ENCODE measurements at places on chromosomes 5 and 9.

GRCh38 chr9:121463026-121463807 is 36.4 kb downstream of the GGTA1 start:
- no peak overlapping the region for H3K4me3 ChIP-seq
- no peaks in the 10 kb centered on the region for H3K36me3 ChIP-seq
- peak; percentile 16 for DNase-seq
- H3K27ac ChIP-seq = no peak overlapping the region
- H3K4me1 ChIP-seq = no peaks in the 10 kb centered on the region
- peaks cover 38% of the 10 kb centered on the region for H3K27me3 ChIP-seq

DNA sequence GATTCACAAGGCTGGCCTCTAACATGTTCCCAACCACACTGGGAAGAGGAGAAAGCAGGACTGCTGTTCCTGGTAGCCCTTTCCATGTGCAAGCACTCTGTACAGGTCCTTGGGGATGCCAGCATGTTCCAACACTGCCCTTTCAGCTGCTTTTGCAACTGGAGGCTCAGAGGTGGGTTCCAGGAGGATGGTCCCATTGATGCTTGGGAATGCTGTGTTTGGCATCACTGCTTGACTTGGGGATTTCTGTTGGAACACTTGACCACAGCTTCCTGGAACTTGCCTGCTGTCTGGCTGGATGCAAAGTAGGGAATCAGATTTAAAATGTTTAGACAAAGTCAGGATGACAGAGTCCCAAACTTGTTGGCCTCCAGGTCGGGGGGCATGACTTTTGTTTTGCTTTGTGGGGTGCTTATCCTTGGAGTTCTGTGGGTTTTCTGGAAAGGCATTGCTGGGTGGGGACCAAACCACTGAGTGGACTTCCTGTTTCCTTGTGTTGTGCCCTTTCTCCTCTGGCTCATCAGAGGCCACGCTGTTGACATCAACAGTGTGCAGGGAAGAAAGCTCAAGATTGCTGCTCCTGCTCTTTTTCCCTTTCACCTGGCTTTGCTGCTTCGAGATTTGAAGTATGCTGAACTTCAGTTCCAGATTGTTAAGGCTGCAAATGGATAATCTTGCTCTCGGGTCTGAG is 148.5 kb upstream of the RPS23 start:
- H3K27ac ChIP-seq = no peak overlapping the region
- no peaks in the 10 kb centered on the region for H3K4me1 ChIP-seq
- H3K36me3 ChIP-seq = peaks cover 2% of the 10 kb centered on the region
- H3K27me3 ChIP-seq = no peaks in the 10 kb centered on the region
- no peak for DNase-seq

- no peak overlapping the region for H3K4me3 ChIP-seq
- H3K27ac ChIP-seq = no peak overlapping the region
Observed at GRCh38 chr9:2597483-2597882, 24.1 kb upstream of the VLDLR start.

- no peak for DNase-seq
- H3K4me3 ChIP-seq = no peak overlapping the region
- H3K27ac ChIP-seq = peak overlapping the region; percentile 56
- no peaks in the 10 kb centered on the region for H3K27me3 ChIP-seq
- peaks cover 17% of the 10 kb centered on the region for H3K4me1 ChIP-seq
- no peaks in the 10 kb centered on the region for H3K36me3 ChIP-seq
Observed at GRCh38 chr9:33144551-33144950, 22.6 kb downstream of the B4GALT1 start.

DNA sequence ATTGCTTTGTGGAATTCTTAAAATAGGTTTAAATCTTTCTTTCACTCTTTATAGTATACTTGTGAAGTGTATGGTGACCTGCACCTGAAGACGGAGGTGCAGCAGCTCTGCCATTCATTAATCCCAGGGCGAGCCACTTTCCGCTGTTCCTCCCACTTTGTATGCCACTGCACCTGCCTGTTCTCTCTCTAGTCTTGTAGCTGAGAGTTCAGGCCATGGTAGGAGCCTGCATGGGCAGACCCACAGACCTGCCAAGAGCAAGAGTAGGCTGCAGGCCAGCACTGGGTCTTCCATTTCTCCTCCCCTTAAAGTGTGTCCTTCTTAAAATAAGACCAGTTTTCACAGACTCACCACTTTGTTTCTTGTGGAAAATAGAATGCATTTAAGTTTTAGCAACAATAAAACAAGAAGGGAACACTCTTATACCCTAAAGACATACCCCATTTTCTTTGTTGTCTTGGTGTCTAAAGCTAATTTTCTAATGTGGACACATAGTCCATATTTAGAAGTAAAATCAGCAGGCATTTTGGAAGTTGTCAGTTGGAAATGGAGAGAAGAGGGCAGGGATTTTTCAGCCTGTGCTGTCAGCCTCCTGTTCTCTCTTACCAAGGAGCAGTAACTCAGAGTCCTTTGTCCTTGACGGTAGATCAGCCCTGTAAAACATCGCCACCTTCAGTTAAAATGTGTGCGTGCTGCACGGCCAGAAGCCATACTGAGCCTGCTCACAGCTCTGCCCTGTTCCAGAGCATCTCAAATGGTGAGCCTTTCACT is 103.2 kb downstream of the SNCAIP start:
- DNase-seq = peak; percentile 41
- no peaks in the 10 kb centered on the region for H3K36me3 ChIP-seq
- peaks cover 31% of the 10 kb centered on the region for H3K4me1 ChIP-seq

- no peak for DNase-seq
- H3K4me3 ChIP-seq = no peak overlapping the region
- peaks cover 8% of the 10 kb centered on the region for H3K4me1 ChIP-seq
- peaks cover 10% of the 10 kb centered on the region for H3K27me3 ChIP-seq
- no peaks in the 10 kb centered on the region for H3K36me3 ChIP-seq
- no peak overlapping the region for H3K27ac ChIP-seq
Observed at GRCh38 chr5:127656825-127657224, 7.9 kb downstream of the CTXN3 start.

GRCh38 chr5:29122306-29122705 is 2071.2 kb upstream of the CDH6 start:
- no peak overlapping the region for H3K27ac ChIP-seq
- no peaks in the 10 kb centered on the region for H3K27me3 ChIP-seq
- H3K36me3 ChIP-seq = no peaks in the 10 kb centered on the region
- no peaks in the 10 kb centered on the region for H3K4me1 ChIP-seq
- DNase-seq = no peak

- H3K4me1 ChIP-seq = no peaks in the 10 kb centered on the region
- no peaks in the 10 kb centered on the region for H3K27me3 ChIP-seq
- H3K4me3 ChIP-seq = no peak overlapping the region
- H3K36me3 ChIP-seq = no peaks in the 10 kb centered on the region
Observed at GRCh38 chr5:32753051-32753450, 41.9 kb downstream of the NPR3 start.

DNA sequence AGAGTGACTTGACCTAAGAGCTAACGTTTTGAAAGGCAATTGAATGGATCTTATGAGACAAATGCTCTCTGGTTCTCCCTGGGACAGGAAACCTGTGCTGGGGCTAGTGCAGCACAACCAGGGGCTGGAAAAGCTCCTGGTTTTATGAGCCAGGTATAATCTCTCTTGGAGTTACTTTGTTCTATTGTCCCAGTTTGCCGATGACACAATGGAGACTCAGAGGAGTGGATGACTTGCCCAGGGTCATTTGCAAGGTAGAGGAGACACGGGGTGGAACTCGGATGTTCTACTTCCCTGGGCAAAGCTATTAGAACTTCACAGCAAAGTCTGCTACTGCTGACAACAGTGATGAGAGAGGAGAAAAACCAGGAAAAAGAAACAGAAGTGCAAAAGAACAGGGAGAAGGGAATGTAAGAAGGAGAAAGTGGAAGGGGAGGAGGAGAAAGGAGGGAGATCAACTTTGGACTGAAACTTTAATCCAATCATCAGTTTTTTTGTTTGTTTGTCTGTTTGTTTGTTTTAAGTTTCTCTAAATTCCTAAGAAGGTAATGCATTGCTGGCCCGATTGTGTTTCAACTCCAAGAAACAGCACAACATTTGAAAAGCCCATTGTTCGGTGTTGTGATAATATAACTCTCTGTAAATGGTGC is 7.4 kb upstream of the GSN start:
- DNase-seq = no peak
- H3K27ac ChIP-seq = no peak overlapping the region
- H3K27me3 ChIP-seq = peaks cover 46% of the 10 kb centered on the region
- no peaks in the 10 kb centered on the region for H3K36me3 ChIP-seq
- H3K4me3 ChIP-seq = no peak overlapping the region

GRCh38 chr9:21902136-21902535 is 92.1 kb downstream of the CDKN2A start:
- H3K4me1 ChIP-seq = no peaks in the 10 kb centered on the region
- H3K27me3 ChIP-seq = no peaks in the 10 kb centered on the region
- H3K27ac ChIP-seq = no peak overlapping the region
- no peak for DNase-seq

DNA sequence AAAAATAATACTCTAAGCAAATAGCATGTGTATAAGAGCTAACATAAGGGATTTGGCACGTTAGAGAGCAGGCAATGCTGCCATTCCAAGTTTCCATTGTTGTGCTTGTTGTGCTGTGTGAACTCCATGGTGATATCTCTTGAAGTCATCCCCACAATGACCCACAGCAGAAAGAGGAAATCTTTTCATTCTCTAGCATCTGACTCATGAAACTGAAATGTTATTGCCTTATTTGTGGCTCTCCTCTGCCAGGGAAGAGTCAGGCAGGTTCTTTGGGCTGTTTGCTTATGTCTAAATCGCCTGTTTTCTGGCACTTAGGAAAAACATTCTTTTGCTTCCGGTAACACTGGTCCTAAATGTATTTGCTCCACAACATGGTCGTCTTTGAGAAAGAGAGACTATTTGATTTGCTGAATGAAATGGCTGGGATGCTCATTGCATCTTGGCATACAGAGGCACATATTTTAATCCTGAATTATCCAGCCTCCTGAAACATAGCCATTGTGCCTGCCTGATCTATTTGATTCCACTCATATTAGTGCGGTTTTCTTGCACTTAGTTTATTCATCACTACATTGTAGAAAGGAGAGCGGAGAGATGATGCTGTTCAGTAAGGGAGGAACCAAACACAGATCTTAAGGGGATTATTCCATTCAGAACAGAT is 188.8 kb downstream of the CSNK1G3 start:
- no peaks in the 10 kb centered on the region for H3K27me3 ChIP-seq
- H3K4me1 ChIP-seq = no peaks in the 10 kb centered on the region
- H3K27ac ChIP-seq = no peak overlapping the region
- no peaks in the 10 kb centered on the region for H3K36me3 ChIP-seq
- H3K4me3 ChIP-seq = no peak overlapping the region
- no peak for DNase-seq

- no peaks in the 10 kb centered on the region for H3K27me3 ChIP-seq
- H3K36me3 ChIP-seq = no peaks in the 10 kb centered on the region
- no peak for DNase-seq
- H3K4me3 ChIP-seq = no peak overlapping the region
- H3K27ac ChIP-seq = no peak overlapping the region
- H3K4me1 ChIP-seq = no peaks in the 10 kb centered on the region
Observed at GRCh38 chr5:74457876-74458275, 182.7 kb downstream of the ENC1 start.

DNA sequence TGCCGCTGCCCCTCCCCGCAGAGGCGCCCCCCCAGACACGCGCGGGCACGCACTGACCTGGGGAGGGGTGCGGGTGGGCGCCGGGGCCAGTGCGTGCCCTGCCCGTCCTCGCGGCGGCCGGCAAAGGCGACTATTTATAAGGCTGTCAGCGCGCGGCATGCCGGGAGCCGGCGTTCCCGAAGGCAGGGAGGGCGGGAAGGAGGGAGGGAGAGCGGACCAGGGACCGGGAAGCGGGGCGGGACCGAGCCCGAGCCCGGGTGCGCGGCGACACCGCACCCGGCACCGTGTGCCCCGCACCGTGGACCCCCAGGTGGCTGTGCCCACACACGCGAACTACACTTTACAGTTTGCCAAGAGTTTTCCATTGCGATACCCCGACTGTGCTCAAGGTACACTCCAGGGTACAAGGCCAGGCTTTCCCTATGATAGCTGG is at the start of gene AK1:
Gene AK1 (minus strand): TSS at position 110 of the 433 bp plus-strand sequence. CDS start 3,058 bp downstream, outside the sequence.
- peak within 1 kb of the TSS; percentile 81 for H3K4me3 ChIP-seq
- no peaks in the 10 kb centered on the region for H3K27me3 ChIP-seq
- peaks cover 2% of the 10 kb centered on the region for H3K4me1 ChIP-seq
- H3K27ac ChIP-seq = peak within 1 kb of the TSS; percentile 90
- peak; percentile 61 for DNase-seq

GRCh38 chr9:77839459-77840140 is 191.5 kb upstream of the GNA14 start:
- no peaks in the 10 kb centered on the region for H3K36me3 ChIP-seq
- DNase-seq = no peak
- H3K4me3 ChIP-seq = no peak overlapping the region
- H3K27ac ChIP-seq = no peak overlapping the region
- peaks cover 13% of the 10 kb centered on the region for H3K4me1 ChIP-seq

DNA sequence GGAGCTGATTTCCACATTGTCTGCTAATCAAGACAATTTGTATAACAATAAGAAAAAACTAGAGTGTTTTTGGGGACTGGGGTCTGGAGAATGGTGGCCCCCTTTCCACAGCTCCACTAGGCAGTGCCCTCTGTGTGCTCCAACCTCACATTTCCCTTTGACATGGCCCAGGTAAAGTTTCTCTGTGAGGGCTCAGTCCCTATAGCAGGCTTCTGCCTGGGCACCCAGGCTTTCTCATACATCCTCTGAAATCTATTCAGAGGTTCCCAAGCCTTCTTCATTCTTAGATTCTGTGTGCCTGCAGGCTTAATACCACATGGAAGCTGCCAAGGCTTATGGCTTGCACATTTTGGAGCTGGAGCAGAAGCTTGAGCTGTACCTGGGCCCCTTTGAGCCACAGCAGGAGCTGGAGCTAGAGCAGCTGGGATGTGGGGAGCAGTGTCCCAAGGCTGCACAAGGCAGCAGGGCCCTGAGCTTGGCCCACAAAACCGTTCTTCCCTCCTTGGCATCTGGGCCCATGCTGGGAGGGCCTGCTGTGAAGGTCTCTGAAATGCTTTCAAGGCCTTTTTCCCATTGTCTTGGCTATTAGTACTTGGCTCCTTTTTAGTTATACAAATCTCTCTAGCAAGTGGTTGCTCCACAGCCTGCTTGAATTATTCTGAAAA is 49.1 kb upstream of the VPS13A start:
- no peaks in the 10 kb centered on the region for H3K27me3 ChIP-seq
- H3K36me3 ChIP-seq = no peaks in the 10 kb centered on the region
- no peak overlapping the region for H3K27ac ChIP-seq
- DNase-seq = no peak

GRCh38 chr5:72177538-72177937 is 70.3 kb downstream of the MAP1B start:
- H3K27ac ChIP-seq = no peak overlapping the region
- no peak for DNase-seq
- H3K4me1 ChIP-seq = peaks cover 21% of the 10 kb centered on the region
- H3K27me3 ChIP-seq = peaks cover 43% of the 10 kb centered on the region
